Activated CD8-positive, alpha-beta memory T cell treated with anti-CD3 and anti-CD28 coated beads for 1 hour (primary cell): ENCODE measurements at places on chromosomes 7 and 10.

GRCh38 chr10:43970018-43970698, 321.5 kb upstream of the ZNF32 start:
- no peak for DNase-seq

DNA sequence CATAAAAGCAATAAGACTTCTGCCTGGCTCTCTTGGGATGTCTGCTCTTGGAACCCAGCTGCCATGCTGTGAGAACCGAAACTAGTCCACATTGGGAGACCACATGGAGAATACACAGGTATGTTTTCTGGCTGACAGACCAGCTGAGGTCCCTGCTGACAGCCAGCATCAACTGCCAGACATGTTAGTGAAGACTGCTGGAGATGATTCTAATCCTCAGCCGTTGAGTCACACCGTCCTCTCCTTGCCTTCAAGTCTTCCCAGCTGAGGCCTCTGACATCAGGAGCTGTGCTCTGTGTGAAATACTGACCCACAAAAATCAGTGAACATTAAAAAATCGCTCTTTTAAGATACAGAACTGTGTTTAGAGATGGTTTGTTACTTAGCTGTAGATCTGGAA, 36.9 kb upstream of the AGR2 start:
- no peak for DNase-seq

- no peak for DNase-seq
Observed at GRCh38 chr10:103574097-103575061, 80.9 kb downstream of the NEURL1 start.

- no peak for DNase-seq
Observed at GRCh38 chr10:86312701-86313270, 53.8 kb downstream of the GRID1 start.

GRCh38 chr7:85525676-85526075, 338.8 kb upstream of the SEMA3D start:
- no peak for DNase-seq

GRCh38 chr10:110144507-110144906, 62.9 kb upstream of the MXI1 start:
- no peak for DNase-seq

DNA sequence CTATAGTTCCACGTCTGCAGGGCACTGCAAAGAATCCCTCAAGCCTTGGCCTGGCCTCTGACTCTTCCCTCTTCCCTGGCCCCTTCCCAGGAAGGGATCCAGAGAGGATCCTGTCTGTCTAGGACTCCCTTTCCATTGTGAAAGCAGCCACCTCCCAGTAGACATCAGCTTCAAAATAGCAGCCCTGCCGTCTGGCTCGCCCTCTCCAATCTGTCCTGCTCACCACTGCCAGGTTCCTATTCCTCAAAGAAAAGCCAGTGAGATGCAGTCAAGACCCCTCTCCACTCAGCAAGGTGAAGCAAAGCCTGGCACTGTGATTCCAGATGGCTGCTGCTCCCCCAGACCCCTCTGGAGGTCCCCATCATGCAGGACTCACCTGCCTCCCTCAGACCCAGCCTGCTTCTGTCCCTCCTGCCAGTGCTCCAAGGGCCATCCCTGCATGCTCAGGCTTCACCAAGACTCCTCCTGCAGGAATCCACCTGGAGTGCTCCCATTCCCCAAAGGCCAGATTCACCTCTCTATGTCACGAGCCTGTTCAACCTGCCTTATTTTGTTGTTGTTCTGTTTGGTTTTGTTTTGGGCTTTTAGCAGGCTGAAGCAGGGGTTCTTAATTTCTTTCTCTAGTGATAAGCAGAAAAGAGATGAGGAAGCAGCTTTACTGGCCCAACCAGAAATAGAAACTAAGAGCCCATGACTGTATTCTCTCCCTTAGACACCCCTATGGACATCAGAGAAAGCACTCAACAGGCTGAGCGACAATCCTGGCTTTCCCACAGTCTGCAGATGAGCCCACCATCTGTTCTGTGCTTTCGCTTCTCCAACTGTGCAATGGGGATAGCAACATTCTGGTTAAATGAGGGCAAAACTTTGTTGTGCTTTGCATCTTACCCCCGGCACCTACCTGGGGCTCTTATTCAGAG, 305.1 kb downstream of the GRID1 start:
- no peak for DNase-seq

DNA sequence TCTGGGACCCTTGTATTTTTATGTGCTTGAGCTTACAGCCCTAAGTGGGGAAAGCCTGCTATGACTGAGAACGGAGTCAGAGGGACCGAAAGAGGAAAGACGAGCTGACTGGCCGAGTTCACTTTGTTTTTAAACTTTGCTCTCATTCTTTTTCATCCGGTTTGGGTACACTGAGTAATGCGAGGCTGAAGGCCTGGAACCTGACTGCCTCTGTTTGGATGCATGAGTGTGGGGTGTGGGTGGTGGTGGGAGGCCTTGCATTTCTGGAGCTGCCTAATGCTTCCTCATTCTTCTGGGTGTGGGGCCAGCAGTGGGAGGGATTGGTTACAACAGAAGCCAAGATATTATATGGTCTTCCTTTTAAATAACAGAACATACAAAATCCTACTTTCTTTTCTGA, 155.5 kb downstream of the BUB3 start:
- DNase-seq, result no peak

- no peak for DNase-seq
Observed at GRCh38 chr10:29925771-29926692, 133.4 kb downstream of the JCAD start.

- DNase-seq, result no peak
Observed at GRCh38 chr7:79782256-79782655, 328.8 kb upstream of the MAGI2 start.

DNA sequence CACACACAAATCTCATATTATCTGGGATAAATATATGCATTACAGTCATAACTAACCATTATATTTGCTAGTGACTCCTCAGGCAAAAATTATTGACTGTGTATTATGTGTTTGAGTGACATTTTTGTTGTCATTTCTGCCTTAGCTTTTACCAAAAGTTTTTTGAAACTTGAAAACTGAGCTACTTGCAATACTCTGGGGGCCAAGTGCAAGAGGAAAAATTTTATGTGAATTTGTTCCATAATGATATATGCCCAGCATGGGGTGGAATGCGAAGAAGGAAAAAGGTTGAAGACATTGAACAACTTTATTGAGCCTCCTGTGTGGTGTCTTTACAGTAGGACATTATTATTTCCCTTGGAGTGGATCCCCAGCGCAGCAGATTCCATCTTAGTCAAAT, 176.8 kb upstream of the FERD3L start:
- no peak for DNase-seq

GRCh38 chr7:16300361-16300895, 120.9 kb downstream of the CRPPA start:
- no peak for DNase-seq

GRCh38 chr10:29926693-29927048, 132.7 kb downstream of the JCAD start:
- no peak for DNase-seq

DNA sequence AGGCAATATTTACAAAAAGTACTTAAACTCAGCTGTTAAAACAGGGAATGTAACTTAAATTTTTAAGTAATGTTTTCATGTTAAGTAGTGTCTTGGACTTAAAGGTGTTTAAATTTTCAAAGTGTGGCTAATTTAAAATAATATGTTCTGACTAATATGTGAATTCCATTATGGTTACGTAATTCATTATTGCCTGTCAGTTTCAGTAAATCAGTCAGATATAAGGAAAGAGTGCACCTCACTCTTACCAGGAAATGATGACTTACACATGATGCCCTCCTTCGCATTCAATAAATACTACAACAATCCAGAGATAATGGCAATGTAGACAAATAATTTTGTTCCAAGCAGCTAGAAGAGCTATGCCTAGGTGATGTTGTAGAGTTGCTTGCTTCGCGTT, 69.0 kb upstream of the WNT16 start:
- DNase-seq, result no peak

- DNase-seq, result no peak
Observed at GRCh38 chr10:114487815-114488536, 83.7 kb upstream of the AFAP1L2 start.

DNA sequence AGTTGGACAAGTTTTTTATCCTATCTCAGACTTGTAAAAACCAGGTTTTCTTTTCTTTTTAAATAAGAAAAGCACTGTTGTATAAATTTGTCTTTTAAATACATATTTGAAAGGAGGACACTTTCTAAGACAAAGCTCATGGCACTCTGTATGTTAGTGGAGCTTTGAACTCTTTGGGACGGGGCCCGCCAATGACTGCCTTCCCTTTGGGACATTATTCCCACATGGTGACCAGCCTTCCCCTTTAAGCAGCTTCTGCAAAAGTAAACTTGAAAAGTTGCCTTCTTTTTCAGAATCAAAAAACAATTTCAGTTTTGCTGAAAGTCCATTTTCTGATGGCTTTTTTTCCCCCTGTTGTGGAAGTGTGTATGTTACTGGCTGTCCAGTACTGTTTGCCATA, 1.8 kb downstream of the CUX1 start:
- no peak for DNase-seq

DNA sequence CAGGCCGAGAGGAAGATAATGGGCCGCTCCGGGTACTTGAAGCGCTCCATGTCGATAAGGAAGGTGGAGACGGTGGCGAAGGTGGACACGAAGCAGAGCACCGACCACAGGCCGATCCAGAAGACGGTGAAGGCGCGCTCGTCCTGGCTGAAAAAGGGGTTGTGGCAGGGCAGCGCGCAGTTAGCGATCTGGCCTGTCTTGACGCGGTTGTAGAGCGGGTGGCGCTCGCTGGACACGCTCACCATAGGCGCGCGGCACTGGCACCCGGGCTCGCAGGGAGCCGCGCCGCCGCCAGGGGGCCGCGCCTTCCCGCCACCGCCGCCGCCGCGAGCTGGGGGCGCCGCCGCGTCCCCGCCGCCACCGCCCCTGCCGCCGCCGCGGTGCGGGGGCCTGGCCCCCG, 1.6 kb downstream of the FZD8 start:
- no peak for DNase-seq

DNA sequence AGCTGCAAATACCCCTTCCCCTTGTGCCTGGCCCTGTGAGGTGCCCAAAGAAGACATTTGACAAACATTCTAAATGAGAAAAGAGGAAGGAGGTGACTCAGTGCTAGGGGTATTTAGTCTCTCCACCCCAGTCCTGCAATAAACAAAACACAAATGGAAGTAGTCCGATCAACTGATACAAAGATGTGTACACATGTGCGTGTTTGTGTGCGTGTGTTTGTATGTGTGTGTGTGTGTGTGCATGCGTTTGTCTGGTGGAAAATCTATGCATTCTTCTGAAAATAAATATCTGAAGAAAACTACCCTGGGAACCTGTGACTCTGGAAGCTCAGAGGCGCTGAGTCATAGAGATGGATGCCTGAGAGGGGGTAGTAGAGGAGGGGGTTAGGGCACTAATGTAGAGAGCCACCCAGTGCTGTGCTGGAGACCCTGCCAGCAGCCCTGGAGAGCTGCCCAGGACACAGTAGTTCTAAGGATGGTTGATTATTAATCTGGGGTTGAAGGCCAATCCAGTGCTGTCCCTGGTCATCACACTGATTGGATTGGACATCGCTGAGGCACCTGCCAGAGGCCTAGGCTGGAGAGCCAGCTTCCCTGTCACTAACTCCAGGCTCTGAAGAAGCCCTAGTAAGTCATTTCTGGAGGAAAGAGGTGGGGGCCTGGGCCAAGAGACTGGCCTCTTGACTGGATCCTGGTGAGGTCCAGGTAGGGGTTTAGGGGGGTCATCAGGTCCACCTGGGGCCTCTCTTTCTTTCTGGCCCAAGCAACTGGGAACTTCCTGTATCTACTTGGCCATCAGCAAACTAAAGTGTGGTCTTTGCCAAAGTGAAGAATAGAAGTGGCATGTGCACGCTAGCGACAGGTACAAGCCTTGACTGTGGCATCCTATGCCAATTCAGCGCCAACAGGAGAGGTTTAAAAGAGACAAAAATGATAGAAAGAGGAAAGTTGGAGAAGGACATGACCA, 18.5 kb downstream of the SFTPA1 start:
- DNase-seq, result no peak

DNA sequence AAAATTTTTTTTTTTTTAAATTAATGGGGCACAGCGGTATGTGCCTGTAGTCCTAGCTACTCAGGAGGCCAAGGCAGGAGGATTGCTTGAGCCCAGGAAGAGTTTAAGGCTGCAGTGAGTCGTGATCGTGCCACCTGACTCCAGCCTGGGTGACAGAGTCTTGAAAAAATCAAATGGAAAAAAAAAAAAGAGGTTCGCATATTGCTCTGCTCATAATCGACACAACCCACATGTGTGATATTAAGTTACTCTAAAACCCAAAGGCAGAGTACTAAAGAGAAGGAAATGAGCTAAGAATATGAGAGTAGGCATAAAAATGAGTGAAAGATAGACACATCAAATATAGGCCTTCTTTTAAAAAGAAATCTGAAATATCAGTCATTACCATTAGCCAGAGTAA, 66.3 kb downstream of the IGF2BP3 start:
- no peak for DNase-seq
